Stimulated activated CD4-positive, alpha-beta T cell treated with anti-CD3 and anti-CD28 coated beads, Interleukin-4, amount 100 ng/mL, for 1 hour (primary cell): ENCODE measurements at places on chromosomes 7 and 10.

DNA sequence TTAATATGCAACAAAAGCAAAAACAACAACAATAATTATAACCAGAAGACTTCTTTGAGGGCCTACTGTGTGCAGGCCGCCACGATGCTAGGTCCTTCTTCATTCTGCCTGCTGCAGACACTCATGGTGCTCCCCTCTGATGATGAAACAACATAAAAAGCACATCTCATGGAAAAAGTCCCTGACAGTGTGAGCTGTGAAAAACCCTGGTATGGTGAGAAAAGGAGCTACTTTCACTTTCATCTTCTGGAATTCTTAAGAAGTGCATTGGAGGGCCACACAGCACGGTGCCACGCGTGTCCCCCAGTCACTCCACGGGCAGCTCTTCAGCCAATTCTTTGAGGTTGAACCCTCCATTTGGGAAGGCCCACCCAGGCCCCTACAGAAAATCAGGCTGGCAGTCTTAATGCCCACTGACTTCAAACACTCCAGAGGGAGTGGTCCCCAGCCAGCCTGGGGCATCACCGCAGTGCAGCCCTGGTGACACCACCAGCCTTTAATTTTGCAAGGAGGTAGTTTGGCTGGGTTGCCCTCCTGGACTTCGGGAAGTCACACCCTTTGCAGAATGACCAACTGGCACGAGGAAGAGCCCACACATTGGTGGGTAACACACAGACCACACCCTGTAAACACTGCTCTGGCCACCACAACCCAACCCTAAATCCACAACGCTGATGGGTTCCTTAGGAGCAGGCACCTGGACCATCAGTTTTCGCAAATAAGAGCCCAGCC is 7.7 kb downstream of the KCNMA1 start:
- DNase-seq, result no peak

DNA sequence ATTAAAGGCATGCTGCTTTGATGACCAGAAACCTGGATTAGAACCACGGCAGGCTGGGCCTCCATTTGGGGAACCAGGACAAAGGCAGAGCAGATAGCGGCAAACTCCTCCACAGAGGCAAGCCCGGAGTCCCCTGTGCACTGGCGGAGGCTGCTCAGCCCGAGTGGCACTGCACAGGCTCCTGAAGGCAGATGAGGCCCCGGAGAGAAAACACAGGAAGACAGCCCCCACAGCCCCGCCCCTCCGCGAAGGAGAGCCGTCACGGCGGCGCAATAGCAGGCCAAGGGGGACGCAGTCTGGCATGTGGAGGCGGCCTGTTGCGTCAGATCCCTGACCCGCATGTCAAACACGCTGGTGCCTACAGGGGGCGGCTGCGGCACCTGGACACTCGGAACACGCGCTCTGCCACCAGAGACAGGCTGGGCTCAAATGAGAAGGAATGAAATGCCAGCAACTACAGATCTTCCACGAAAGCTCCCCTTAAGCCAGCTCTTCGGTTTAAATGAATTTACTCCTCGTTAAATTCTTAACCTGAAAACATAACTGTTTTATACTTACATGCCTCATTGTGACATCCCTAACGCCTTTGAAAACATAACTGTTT is 128.5 kb downstream of the MAD1L1 start:
- DNase-seq, result peak; percentile 77

- no peak for DNase-seq
These were observed 36.6 kb upstream of the CCAR1 start for GRCh38 chr10:68684413-68684812.

DNA sequence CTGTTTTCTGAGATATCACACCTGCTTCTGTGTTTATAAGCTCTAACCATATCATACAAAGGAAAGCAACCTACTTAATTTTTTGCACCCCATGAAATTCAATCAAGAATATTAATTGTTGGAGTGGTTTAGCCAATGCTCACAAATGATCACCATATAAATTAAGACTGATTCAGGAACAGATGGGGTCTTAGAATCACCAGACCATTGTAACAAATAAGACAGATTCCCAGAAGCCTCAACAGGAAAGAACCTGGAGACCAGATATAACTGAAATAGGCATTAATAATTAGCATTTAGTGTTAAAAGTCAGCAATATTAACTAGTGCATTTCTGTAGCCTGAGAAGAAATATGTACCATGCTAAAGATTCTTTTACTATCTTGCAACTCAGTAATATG is 73.6 kb downstream of the SLC13A1 start:
- no peak for DNase-seq

DNA sequence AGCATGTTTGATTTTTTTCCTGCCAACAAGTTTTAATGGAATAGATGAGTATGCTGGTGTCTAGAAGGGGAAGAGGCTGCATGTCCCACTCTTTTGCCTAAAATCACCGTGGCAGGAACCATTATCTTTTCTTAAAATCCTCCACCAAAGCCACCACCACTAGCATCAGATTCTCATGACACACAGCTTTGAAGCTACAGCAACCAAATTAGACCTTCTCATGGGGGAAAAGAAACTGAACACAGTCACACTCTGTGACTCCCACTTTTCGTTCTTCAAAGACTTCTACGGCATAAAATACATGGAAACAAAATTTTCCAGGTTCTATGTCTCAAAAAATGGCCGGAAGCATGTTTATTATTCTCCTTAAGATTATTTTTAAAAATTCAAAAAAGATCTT is 81.8 kb downstream of the SGMS1 start:
- DNase-seq, result no peak
